Pulmonary artery endothelial cell (primary cell): ENCODE measurements at places on chromosomes 11 and 22. TPM values are rescaled to one million over a fixed set of nuclear protein-coding genes. Genes with fewer than 3 reads are reported as not detected.

DNA sequence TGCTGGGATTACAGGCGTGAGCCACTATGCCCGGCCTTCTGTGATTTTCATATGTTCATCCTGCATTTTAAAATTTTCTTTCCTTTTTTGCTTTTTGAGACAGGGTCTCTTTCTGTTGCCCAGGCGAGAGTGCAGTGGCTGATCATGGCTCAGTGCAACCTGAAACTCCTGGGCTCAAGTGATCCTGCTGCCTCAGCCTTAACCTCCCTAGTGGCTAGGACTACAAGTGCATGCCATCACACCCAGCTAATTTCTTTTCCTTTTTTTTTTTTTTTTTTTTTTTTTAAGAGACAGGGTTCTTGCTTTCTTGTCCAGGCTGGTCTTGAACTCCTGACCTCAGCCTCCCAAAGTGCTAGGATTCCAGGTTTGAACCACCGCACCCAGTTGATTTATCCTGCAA lies 54.1 kb upstream of the WT1 start:
- no peak for DNase-seq

DNA sequence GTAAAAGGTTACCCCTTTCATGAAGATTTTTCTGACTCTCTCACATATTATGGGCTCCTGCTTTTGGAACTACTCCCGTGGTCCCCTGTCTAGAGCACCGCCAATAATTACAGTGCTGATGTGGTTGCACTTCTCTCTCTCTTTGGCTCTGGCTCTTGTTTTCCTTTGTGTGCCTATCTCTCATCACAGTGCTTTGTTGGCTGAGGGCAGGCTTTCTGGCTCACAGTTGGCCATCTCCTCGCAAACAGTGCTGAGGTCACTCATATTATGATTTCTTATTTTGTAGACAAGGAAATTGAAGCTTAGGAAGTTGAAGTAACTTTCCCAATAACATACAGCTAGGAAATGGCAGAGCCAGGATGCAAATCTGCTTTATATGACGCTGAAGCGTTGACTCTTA lies 192.5 kb downstream of the DDX10 start:
- peak; percentile 76 for DNase-seq

The FAM181B gene
- 0.04 and 0.13 TPM in 2 replicates for total RNA-seq

- DNase-seq: peak; percentile 20
These were observed 43.3 kb upstream of the EP300 start for GRCh38 chr22:41048791-41049717.

The RFPL1 gene
- total RNA-seq: not detected in 2 replicates

- no peak for DNase-seq
These were observed 50.0 kb downstream of the RRAS2 start for GRCh38 chr11:14308897-14309387.

DNA sequence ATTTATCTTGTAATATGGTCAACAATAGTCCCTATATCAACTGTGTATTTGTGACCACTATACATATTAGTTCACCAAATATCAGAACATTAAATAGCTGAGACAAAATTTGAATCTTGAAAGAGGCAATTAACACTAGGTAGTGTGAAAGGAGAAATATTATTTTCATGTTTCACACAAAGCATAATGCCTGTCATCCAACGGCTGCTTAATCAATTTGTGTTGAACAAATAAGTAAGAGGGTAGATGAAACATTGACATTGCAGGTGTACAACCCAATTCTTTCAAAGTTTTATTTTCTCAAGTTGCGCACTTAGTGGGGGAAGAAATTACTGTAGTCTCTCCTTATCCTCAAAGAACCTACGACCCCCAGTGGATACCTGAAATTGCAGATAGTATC lies 3.4 kb upstream of the OR8I2 start:
- no peak for DNase-seq

The C11orf16 gene
- not detected in 2 replicates for total RNA-seq

The RCOR2 gene
- 0.21 and 1.3 TPM in 2 replicates for total RNA-seq

GRCh38 chr11:93668171-93668570 lies 6.7 kb downstream of the CEP295 start:
- no peak for DNase-seq

GRCh38 chr22:35978889-35979288 lies 49.7 kb downstream of the RBFOX2 start:
- no peak for DNase-seq

GRCh38 chr11:63804259-63804658 lies 9.0 kb upstream of the SPINDOC start:
- no peak for DNase-seq

GRCh38 chr22:43434928-43435311 lies 23.1 kb downstream of the MPPED1 start:
- no peak for DNase-seq

The MRGPRX3 gene
- not detected in 2 replicates for total RNA-seq

DNA sequence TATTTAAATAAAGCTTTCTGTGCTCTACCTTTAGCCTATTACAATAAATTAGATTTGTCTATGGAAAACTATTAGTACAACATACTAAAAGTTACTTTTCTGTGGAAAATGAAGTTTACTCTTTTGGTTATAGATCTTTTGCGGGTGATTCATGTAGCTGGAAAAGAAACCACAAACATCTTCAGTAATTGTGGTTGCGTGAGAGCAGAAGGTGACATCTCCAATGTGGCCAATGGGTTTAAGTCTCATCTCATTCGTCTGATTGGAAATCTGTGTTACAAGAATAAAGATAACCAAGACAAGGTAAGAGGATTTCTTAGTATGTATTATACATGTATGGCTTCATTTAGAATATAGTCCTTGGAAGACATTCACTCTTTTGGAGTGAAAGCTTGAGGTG lies 68.6 kb downstream of the ATXN10 start:
- no peak for DNase-seq

DNA sequence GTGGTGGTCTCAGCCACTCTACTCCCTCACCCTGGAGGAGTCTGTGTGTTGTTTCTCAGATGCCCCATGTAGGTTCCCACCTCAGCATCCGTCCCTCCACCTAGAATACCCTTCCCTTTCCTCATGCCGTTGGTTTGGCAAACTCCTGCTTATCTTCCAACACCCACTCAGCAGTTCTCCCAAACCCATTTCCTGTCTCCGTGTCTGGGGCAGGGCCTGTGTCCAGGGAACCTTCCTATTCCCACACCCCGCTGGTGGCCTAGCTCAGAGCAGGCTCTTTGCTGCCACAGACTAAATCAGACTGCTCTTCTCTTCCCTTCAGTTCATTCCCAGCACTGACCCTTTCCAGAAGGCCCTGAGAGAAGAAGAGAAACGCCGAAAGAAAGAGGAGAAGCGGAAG lies 7.5 kb upstream of the SREBF2 start:
- DNase-seq: no peak

DNA sequence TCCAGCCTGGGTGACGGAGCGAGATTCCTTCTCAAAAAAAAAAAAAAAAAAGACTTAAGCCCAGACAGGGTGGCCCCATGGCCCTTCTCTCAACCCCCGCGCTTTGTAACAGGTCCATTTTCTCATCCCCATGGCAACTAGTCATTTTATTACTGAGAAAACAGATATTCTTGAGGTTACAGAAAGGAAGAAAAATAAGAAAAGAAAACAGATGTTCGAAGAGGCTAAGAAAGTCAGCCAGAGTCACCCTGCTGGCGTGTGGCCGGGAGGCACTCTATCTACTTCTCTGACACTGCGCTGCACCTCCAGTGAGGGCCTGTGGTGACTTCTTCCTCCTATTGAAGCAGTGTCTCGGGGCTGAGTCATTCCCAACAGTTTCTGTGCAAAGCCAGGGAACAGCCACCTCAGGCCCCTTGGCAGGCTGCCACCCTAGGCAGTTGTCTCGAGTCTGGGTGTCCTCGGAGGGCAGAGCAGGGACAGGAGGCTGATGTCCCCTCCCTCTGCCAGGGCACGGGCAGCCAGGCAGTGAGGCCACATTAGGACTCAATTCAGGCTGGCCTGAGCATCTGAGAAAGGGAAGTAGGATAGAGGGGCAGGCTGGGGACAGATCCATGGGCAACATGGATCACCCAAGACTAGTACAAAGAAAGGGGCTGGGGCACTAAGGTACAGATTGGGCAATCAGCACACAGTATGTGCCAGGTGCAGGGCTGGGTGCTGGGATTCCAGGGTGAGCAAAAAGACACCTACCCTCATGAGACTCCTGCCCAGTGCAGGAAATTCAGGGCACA lies 16.4 kb upstream of the SYVN1 start:
- DNase-seq: no peak

- DNase-seq: no peak
These were observed 134.9 kb upstream of the ZC3H12C start for GRCh38 chr11:109958131-109958820.

- no peak for DNase-seq
These were observed 8.7 kb upstream of the NXPE4 start for GRCh38 chr11:114604179-114604813.

DNA sequence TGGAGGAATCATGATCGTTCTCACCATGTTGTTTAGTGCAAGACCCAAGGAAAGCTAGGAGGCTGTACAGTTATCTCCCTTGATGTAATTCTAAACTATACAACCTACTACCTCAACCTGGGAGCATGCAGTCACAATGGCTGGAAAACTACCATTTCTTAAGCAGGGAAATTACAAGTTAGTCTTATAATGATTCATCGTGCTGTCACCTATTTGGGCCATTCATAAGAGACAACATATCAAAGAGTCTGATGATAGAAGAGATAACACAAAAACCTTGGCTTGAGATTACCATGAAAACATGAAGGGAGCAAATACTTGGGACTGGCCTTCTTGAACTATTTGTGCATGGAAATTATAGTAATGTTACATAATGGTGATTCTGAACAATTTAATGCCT lies 30.5 kb upstream of the BLID start:
- no peak for DNase-seq

GRCh38 chr11:35529971-35530495 lies 4.6 kb upstream of the PAMR1 start:
- DNase-seq: no peak

- DNase-seq: no peak
These were observed 3.1 kb downstream of the CERK start for GRCh38 chr22:46734830-46735453.

DNA sequence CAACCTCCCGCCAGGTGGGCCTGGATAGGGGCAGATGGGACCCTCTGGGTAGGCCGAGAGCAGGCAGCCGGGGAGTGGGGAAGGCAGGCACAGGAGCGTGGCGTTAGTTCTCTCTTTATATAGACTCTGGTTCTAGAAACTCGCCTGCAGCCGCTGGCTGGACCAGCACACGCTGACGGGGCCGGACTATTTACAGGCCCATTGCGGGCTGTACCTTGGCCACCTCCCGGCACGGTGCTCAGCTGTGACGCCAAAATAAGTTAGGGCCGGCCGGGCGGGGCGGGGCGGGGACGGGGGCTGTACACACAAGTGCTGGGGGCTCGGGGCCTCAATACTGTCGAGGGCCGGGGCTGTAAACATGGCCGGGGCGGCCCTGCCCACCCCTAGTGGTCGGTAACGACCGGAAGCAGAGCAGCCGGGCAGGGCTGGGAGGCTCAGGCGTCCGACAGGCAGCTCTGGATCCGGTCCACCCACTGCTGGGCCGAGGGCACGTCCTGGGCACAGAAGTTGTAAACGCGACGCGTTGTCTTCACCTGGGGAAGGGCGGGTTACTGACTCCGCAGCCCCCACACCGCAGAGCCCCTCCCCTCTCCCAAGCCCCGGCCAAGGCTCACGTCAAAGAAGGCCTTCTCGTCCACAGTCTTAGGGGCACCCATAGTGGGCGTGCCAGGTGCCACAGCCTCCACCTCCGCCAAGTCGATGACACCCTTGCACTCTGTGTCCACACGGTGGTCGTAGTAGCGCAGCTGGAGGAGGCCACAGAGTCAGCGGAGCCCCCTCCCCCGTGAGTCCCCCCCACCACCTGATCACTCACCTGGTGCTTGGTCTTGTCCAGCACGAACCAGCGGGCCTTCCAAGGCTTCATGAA lies 27.9 kb downstream of the SBF1 start:
- no peak for DNase-seq

DNA sequence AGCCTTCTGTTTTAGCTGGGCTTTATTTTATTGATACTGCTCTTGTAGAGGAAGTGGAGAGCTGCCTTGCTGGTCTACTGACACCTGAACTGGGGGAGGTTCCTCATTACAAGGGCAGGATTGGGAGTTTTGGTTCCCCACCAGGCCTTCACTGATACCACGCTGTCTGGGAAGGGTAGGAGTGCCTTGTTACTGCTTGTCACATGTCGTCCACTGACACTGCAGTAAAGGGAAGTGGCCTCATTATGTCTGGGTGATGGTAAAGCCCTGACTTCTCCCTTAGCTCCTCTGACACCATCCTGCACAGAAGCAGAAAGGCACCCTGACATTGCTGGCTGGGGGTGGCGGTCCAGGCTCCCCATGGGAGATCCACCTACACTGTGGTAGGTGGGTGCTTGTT lies 38.7 kb upstream of the ELF5 start:
- no peak for DNase-seq

GRCh38 chr11:932435-932834 lies 6.8 kb downstream of the AP2A2 start:
- DNase-seq: peak; percentile 50

The NCF4 gene
- not detected in 2 replicates for total RNA-seq

- DNase-seq: no peak
These were observed 17.4 kb upstream of the ANO1 start for GRCh38 chr11:70060611-70061293.

GRCh38 chr11:98056945-98057344 lies 963.8 kb upstream of the CNTN5 start:
- no peak for DNase-seq

DNA sequence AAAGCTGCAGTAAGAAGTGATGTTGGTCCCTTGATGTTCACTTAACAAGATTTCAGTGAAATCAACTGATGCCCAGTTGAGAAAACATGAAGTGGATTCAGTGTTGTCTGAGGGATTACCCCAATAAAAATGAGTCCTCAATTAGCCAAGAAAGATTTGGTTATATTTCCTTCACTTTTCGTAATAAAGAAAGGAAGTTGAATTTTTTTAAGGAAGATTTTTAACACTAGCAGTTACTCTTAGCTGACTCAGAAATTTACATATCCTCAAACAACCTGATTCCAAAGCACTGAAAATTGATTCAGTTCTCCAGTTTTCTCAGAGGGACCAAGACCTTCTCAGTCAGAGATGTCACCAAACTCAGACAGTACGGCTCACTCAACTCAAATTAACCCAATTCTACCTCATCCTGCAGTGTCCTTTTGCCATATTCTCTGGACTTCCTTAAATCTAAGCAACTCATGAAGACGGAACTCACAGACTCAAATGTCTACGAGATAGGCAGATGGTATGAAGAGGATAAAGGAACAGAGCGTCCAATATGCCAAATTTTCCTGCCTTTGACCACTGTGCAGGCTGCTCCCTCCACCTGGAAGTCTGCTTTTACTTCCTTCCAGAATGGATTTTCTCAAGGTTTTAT lies 22.8 kb downstream of the SLC5A4 start:
- no peak for DNase-seq

The MFNG gene
- total RNA-seq: 119 and 148 TPM in 2 replicates

The CRYAB gene
- 0.33 and 2.7 TPM in 2 replicates for total RNA-seq
